ENCODE measurements at places on chromosomes 6 and 20. TPM values are rescaled to one million over a fixed set of nuclear protein-coding genes. Genes with fewer than 3 reads are reported as not detected.
A peak's percentile ranks its signal among the peaks of the same experiment; 100 is the strongest.

OR2J3 gene
- total RNA-seq = 0.11 TPM

PSORS1C1 gene
- not detected for total RNA-seq

SALL4 gene
- 2.3 TPM for total RNA-seq

C6orf141 gene
- 1.4 TPM for total RNA-seq

DNA sequence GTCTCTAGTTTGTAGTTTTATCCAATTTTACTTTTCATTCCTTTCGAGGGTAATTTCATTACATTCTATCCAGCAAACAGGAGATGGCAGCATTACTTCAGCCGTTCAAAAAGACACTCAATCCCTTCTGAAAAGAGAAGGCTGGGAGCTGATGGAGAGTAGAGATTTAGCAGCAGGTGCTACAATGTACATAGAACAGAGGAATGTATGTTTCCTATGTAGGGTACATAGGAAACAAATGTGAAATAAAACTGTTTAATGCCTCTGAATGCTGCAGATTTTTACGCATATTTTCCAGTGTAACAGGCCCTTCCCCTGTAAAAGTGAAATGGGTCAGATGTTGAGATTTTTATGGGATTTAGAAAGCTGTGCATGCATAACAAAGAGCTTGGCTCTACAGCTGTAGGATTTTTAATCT is 16.0 kb downstream of the RPS12 start:
- DNase-seq = peak; percentile 52

DNA sequence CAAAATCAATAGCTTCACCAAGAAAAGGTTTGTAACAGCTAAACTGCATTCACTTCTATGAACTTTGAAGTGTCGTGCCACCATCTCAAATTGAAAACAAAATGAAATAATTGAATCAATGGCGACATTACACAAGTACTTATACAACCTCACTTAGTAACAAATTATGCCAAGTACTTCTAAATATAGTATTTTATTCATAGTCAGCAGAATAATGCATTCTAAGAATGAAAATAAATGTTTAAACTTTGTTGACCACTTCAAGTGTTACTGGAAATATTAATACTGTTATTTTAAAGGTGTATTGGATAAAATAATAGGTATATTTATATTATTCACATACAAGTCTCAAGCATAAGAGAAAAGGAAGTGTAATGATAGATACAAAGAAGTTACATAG is 280.1 kb upstream of the HTR1E start:
- no peak for DNase-seq

- no peak for DNase-seq
These were observed 135.8 kb upstream of the FOXA2 start for GRCh38 chr20:22720206-22720605.

DNA sequence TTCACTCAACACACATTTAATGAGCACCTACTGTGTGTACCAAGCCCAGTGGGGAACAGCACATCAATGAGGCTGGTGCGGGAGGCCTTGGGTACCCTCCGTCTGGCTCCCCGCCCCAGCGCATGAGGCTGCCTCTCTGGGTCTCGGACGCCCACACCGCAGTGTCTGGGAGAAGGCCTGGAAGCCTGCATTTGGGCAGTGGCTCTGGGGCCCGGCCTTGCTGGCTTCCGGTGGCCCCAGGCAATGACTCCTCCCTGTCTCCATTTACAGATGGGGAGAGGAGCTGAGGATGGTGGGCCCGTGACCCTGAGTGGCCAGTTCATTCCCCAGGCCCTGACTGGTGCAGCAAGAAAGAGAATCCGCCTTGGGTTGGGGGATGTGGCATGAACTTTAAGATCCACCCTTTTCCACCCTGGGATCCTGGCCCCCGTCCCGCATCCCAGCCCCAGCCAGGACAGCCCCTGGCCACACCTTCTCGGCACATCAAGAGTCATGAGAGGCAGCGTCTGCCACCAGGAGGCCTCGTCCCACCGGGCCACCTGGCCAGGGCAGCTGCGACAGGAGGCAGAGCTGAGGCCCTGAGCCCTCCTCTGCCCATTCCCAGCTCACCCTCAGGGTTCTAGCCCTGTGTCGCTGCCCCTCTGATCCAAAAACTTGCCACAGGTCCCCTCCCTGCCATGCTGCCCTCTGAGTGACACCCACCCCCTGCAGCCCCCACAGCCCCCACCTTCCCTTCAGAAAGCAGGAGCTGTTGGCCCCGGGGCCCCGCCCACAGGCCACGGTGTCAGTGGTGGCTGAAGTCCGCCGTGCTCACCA is 17.5 kb upstream of the MRGBP start:
- no peak for DNase-seq

DNA sequence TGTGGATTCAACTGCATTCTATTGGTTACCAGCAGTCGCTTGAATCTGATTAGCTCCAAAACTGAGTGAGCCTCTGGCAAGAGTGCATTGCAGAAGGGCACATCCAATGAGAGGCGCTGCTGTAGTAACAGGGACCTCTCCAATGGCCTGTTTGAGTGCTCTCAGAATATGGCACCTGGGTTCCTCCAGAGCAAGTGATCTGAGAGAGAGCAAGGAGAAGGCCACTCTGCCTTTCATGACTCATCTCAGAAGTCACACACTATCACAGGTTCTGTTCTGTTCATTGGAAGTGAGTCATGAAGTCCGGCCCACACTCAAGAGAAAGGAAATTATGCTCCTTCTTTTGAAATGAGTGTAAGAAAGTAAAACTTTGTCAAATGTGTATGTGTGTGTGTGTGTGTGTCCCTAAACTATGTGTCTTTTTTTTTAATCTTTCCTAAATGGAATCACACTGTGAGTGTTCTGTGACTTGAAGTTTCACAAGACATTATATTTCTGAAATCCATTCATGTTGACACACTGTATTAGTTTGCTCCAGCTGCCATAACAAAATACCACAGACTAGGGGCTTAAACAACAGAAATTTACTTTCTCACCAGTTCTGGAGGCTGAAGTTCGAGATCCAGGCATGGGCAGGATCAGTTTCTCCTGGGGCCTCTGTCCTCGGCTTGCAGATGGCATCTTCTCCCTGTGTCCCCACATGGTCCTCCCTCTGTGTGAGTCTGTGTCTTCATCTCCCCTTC is 138.3 kb upstream of the CDYL start:
- no peak for DNase-seq

GRCh38 chr6:81731814-81732213 is 20.7 kb downstream of the TENT5A start:
- DNase-seq = no peak

Measured in spinal cord (tissue), 10 donors.